ENCODE measurements at places on chromosomes 6 and 20. TPM values are rescaled to one million over a fixed set of nuclear protein-coding genes. Genes with fewer than 3 reads are reported as not detected.

EPPIN gene
- total RNA-seq = not detected

SIGLEC1 gene
- total RNA-seq = 0.13 TPM

IRF4 gene
- not detected for total RNA-seq

DNA sequence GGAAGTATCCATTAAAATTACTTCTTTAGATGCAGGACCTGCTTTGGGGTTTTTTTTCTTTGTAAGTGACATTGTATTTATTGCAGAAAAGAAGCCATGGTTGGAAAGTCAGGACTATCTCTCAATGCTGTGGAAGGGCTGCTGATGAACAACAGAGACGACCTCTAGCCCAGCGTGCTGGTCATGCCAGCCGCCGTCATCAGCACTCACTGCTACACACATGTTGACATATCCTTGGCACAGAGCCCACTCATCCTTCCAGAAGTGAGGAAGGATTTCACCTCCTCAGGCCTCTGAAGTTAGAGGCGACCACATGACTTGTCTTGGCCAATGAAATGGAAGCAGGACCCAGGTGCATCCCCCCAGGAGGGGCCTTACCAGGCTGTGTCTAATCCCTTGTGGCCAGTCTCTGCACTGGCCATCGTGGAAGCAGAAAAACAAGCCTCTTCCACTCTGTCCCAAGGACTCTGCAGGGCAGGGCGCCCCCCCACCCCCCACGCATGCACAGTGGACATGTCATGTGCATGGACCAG lies 343.5 kb downstream of the TAF4 start:
- no peak for DNase-seq

GRCh38 chr6:119637768-119638167 lies 288.2 kb upstream of the MAN1A1 start:
- DNase-seq = no peak

DNA sequence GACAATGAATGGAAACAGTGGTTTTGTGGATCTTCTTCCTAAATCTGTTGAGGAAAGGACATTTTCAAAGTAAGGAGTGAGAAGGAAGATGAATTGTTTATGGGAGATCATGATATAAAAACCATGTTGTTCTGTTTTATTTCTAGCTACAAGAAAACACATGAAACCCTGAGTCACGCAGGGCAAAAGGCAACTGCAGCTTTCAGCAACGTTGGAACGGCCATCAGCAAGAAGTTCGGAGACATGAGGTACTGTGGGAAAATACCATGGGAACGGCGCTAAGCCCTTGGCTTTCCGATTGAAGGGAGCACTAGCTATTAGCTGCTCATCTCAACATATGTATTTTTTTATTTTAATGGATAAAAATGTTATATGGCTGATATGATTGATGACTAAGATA lies 53.6 kb downstream of the HDDC2 start:
- no peak for DNase-seq

DNA sequence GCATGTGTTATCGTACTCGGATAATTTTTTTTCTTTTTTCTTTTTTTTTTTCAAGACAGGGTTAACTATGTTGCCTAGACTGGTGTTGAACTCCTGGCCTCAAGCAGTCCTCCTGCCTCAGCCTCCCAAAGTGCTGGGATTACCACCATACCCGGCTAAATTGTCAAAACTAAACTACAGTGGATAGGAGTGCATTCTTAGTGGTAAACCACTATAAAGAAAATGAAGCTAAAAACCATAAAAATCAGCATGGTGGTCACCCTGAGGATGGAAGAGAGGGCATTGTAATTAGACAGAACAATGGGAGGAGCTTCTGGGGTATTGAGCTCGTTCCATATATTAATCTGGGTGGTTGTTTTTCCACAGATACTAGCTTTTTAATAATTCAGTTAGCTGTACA lies 6.2 kb upstream of the ZNF318 start:
- DNase-seq = no peak

All from PC-9 (cell line).